ENCODE measurements at places on chromosomes 4 and X.

- DNase-seq: no peak
These were observed 514.1 kb downstream of the IL15 start for GRCh38 chr4:142150483-142150882.

DNA sequence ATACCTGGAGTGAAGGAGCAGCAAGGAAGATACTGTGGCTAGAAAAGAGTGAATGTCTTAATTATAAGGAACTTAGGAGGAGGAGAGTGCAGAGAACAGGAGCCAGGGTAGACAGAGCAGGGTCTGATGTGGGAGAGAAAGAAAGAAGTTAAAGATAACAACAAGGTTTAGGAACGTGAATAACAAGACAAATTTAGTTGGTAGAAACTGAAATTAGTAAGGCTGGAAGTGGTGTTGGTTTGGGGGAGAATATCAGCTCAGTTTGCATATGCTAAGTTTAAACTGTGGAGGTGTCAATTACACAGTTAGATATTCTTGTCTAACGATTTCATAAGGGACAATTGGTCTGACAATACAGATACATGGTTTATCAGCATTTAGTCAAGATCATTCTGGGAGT, 1123.7 kb upstream of the PABPC4L start:
- DNase-seq: no peak

- no peak for DNase-seq
These were observed 135.4 kb downstream of the GC start for GRCh38 chr4:71648448-71648847.

- DNase-seq: no peak
These were observed 56.3 kb downstream of the ZAR1 start for GRCh38 chr4:48546336-48546735.

- DNase-seq: no peak
These were observed 190.7 kb upstream of the FAM241A start for GRCh38 chr4:111954550-111954949.

GRCh38 chrX:78213331-78213730, 73.9 kb upstream of the TAF9B start:
- no peak for DNase-seq

DNA sequence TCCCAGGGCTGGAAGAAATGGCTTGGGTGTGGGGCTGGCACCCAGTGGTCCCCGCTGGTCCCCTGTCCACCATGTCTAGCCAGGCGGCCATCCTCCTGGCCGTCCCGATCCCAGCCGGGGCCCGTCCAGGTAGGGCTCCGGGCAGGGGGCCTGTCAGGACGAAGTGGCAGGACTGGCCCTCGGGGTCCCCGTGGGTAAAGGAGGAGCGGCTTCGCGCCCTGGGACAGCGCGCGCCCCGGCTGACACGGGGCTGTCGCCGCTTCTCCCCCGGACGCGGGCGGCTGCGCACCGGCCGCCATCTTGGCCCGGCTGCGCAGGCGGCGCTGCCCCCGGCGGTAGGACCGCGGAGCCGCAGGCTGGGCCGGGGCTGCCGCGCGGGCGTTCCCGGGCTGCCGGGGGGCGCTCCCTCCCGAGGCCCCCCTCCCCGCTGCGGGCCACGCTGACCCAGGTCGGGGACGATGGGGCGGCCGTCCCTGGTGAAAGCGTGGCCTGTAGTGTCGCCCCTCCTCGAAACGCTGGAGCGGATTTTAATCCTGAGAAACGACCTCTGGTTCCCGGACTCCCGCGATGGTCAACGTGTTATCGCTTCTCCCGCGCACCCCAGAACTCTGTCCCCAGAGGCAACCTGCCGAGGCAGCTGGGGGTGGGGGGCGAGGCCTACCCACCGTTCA, 60.4 kb upstream of the BCOR start:
- no peak for DNase-seq

DNA sequence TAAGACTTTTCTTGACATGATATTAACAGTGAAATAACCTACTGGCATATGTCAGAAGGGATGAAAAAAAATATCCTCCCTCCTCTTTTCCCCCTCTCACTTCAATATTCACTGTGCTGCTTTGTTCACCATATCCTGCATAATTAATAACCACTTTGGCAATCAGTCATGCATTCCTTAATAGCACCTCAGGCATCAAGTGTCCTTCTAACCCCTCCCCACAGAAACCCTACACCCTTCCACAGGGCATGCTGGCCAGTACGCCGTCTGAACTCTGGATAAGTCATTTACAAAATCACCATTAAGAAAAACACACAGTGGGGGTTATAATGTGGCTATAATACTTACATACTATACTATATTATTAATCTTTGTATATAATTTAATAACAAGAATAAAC, 165.9 kb downstream of the PDGFC start:
- no peak for DNase-seq

GRCh38 chr4:177161781-177162180, 147.9 kb upstream of the NEIL3 start:
- DNase-seq: no peak

All from stimulated activated CD8-positive, alpha-beta memory T cell treated with anti-CD3 and anti-CD28 coated beads, Interleukin-4, amount 100 ng/mL, for 1 hour (primary cell).